ENCODE measurements at places on chromosomes 6 and 20.

DNA sequence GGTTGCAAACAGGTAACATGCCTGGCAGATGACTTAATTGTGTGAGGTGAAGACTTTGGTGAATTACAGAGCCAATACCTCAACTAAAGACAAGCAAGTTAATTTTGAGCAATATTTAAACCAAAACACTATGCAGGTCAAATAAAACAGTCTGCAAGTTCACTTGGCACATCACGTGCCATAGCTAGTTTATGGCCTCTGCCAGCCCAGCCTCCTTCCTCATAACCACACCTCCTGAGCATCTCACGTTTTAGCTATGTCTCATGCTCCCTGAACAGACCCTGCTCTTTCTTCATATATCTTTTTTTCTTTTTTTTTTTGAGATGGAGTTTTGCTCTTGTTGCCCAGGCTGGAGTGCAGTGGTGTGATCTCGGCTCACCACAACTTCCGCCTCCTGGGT, 4.5 kb upstream of the CNBD2 start:
- no peak for DNase-seq

- DNase-seq, result no peak
Measured at GRCh38 chr20:58989196-58989595, 8.1 kb downstream of the NELFCD start.

DNA sequence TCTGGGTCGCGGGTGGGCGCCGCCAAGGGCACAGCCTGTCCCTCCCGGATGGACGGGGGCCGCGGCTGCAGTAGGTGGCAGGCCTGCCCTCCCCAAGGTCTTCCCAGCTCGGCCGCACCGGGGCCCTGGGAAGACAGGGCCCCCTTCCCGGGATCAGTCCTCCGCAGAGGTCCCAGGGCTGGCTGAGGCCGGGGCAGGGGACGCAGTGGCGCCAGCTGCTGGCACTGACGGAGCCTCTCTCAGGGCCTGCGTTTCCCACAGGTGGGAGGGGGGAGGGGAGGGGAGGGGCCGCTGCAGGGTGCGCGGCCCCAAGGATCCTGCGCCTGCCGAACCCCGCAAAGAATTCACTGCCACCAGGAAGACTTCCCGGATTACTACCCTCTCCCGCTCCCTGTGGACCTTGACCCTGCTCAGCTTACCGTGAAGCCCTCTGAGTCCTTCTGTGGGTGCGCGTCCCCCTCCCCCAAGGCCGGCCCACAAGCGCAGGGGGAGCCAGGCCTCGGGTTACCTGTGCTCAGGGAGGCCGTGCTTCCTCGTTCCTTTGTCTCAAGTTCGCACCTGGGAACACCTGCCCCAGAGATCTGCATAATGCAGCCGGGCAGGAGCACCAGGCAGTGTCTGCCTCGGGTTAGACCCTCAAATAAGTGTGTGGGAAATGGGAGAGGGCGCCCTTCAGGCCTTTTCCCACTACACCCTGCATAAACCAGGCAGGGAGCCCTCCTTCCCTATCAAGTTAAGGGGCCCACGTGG, 5.1 kb downstream of the LZTS3 start:
- no peak for DNase-seq

DNA sequence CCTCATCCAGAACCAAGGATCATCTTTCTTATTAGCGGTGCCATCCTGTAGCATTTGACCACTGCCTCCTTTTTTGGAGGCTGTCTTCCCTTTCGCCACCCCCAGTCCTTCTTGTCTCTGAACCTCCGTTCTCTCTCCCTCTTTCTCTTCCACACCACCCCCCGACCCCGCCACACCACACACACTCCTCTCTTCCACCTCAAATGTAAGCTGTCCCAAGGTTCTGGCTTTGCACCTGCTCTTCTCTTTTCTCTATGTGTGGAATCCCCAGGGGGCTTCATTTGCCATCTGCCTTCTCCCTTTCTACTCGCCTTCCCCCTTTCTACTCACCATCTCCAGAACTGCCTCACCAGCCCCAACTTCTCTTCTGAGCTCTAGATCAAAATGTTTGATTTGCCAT, 111.3 kb upstream of the CDYL start:
- DNase-seq, result no peak

- no peak for DNase-seq
Measured at GRCh38 chr6:170177772-170178560, 112.9 kb downstream of the DLL1 start.

DNA sequence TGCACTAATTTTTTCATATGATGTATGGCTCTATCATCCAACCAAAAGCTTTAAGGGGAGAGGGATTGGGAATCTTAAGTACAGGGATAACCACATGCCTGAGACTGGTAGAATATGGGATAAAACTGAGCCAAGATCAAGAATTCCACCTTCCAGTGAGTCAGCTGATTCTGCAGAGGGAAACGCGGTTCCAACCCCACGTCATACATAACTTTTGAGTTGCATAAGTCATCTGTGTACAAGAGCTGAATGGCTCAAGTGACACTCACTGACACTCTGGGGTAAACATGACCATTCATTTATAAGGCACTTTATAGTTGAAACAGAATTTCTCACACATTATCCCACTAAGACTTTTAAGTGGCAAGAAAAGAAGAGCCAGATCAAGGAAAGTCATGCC, 16.4 kb downstream of the TRIM27 start:
- no peak for DNase-seq

DNA sequence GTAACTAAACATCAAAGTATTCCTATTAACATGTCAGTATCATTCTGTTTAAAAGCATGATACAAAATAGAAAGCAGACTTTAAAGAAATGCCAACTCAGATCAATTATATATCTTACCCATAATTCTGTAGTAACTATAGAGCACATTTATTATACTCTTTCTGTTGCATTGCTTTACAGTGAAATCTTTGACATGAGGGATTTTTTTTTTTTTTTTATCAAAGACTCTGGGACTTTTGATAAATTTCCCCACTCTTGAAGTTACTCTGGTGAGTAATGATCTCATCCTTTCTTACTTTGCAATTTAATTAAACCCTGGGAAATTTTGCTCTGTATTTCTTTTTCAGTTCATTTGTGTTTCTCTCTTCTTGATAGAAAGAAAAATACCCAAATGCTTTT, 17.4 kb downstream of the ADGRF4 start:
- no peak for DNase-seq

DNA sequence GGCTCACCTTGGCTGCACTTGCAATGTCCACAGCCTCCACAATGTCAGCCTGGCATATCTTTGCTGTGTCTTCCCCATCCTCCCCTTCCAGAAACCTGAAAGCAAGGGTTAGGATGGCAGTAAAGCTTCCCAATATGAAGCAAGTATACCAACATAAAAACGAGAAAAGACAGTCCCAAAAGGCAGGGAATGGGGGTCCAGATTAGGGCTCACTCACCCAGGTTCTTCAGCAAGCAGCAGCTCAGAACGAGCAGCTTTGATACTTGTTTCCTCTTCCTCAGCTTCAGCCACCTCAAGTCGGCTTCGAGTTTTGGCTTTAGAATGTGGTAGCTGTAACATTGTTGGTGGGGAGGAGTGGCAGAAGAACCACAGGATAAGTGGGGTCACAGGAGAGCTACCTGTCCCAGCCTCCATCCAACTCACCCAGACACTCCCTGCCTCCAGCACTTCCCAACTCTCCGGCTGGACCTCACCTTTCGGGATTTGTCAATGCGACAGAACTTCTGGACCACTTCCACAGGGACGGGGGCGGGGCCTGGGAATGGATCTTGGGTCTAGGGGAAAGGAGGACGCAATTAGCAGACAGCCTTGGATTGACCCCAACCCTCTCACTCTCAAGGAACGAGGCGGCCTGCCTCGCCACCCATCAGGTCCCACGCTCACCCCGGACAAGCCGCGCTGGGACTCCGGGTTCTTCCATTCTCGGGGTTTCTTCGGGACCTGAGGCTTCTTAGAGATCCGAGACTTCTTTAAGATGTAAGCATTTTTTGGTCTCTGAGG, 708 bp downstream of the WDR46 start:
- no peak for DNase-seq

- DNase-seq, result no peak
Measured at GRCh38 chr20:53916173-53916512, 154.3 kb downstream of the BCAS1 start.

DNA sequence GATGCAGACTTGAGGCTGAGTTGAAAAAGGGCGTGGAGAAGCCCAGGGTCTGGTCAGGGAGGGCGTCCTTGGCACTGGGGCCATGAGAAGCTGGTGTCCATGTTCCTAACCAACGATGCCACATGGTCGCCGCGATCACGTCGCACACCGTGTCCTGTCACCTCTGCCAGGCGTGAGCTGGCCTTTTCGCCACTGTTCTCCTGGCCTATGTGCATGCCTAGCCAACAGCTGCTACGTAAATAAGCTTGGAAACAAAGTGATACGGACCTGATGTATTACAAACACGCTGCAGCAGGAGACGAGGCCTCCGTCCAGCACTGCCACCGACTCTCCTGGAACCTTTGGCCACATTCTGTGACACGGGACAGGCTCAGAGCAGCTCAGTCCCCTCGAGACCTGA, 22.0 kb upstream of the KIF25 start:
- no peak for DNase-seq

- no peak for DNase-seq
Measured at GRCh38 chr6:31676322-31676903, 4.5 kb downstream of the LY6G5C start.

- DNase-seq, result no peak
Measured at GRCh38 chr6:54291146-54291545, 17.1 kb upstream of the TINAG start.

DNA sequence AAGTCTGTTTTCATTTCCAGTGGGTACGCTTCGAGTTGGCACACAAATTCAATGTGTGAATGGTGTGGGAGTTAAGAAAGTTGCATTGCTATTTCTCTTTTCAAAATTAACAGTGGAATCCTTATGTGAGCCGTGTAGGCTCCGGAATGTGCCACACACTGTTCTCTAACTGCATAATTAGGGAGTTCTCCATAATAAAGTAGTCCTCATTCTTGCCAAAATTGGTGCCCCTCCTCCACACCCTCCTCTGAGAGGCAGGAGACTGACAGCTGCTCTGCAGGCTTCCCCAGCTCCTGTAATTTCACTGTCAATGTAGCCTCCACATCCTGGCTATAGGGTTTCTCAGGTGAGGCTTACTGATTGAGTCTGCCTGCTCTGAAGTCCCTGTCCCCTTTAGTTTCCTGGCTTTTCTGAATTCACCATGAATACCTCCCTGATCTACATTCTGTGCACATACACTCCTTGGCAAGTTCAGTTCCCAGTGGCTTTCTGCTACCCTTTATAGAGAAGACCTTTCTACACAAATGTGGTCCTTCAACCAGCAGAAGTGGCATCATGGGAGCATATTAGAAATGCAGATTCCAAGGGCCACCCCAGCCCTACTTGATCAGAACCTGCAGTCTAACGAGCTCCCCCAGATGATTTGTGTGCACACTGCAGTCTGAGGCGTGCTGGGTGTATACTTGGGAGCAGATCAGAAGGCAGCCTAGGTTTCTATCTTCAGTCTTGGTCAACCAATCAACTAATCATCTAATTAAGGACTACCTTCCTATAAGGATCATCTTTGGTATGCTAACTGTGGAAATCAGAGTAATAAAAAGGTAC, 19.9 kb upstream of the CCN6 start:
- DNase-seq, result no peak

GRCh38 chr6:157789297-157789696, 33.7 kb upstream of the SNX9 start:
- no peak for DNase-seq

GRCh38 chr6:49550492-49551077, at the start of gene C6orf141:
Gene C6orf141, plus strand, starts transcription at chr6:49550668. Its CDS starts 125 bp downstream, at chr6:49550793.
- DNase-seq, result no peak

DNA sequence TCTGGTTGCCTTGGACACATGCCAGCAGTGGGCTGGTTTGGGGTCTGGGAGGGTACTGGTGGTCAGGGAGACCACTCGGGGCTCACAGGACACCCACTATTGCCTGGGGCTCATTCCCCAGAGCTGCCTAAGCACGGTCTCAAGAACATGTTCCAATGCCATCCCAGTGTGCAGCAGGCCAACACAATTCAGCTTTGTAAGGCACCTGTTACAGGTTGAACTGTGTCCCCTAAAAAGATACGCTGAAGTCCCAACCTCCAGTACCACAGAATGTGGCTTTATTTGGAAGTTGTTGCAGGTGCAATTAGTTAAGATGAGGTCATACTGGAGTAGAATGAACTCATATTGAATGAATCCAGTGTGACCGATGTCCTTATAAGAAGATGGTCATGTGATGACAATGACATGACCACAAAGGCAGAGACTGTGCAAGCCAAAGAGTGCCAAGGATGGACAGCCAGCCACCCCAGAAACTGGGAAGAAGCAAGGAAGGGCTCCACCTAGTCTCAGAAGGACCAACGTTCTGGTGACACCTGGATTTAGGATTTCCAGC, 13.5 kb upstream of the MAS1 start:
- no peak for DNase-seq

DNA sequence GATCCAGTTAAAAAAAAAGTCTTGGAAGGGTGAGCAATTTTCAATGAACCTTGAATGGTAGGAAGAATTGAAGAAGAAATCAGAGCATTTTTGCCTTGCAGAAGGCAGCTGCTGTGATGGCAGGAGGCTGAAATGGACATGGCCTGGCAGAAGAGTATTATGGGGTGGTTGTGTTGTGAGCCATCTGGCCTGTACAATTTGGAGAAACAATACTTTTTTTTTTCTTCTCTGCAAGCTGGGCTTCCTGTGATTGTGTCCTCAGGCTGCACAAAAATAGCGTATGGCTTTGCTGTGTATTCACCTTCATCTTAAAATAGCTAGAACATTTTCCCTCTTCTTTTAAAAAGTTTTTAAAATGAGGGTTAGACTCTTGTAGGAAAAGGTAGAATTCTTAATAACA, 21.4 kb downstream of the SYCP2L start:
- no peak for DNase-seq

GRCh38 chr20:5357946-5358345, 41.2 kb upstream of the PROKR2 start:
- no peak for DNase-seq

- no peak for DNase-seq
Measured at GRCh38 chr6:163720460-163721235, 306.1 kb downstream of the QKI start.

GRCh38 chr6:33589731-33590530, 9.9 kb upstream of the BAK1 start:
- peak; percentile 81 for DNase-seq

DNA sequence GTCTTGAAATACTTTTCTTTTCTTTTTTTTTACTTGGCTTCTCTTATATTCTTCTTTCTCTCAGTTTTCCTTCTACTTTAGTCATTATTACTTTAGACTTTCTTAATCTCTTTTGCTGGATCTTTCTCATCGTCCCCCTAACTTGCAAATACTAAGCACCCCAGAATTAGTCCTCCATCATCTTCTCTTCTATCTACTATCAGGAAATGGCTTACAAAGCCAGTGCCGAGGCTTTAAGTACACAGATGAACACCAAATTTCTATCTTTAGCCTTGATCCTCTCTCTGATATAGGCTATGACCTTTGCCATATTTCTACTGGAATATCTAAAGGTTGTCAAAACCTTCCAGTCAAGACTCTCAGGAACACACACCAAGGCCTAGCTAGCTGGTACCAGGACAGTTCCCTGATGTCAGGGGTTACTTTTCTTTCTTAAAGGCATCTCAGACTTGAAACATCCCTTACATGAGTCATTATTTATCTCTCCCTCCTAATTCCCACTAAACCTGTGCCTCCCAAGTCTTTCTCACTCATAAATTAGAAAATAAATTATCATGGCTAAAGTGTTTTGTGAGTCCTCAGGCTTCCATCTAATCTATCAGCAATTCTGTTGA, 278.6 kb upstream of the TCF21 start:
- no peak for DNase-seq
